ENCODE measurements at places on chromosomes 5 and 9. TPM values are rescaled to one million over a fixed set of nuclear protein-coding genes. Genes with fewer than 3 reads are reported as not detected.

Gene PAEP
- not detected for total RNA-seq

Gene TAF11L12
- total RNA-seq, result not detected

Gene COL15A1
- 0.05 TPM for total RNA-seq

Gene DOLPP1
- 15.5 TPM for total RNA-seq

Gene ITGA2
- total RNA-seq, result 2.0 TPM
